GM23248 (cell line): ENCODE measurements at places on chromosomes 2 and 18.

- no peaks in the 10 kb centered on the region for H3K27me3 ChIP-seq
- peak overlapping the region; percentile 11; the same call in 1 of the 2 replicates for H3K4me3 ChIP-seq
- H3K27ac ChIP-seq: peak overlapping the region; percentile 86
- H3K36me3 ChIP-seq: no peaks in the 10 kb centered on the region
- peak; percentile 93 for DNase-seq
These were observed 47.5 kb downstream of the ZFP36L2 start for GRCh38 chr2:43178602-43179542.

GRCh38 chr2:153474876-153475435, 3.6 kb downstream of the RPRM start:
- H3K27me3 ChIP-seq: peaks cover 46% of the 10 kb centered on the region
- no peaks in the 10 kb centered on the region for H3K36me3 ChIP-seq
- DNase-seq: no peak
- H3K4me1 ChIP-seq: 0 out of 2 replicates have a peak, but pooled peaks cover 4% of the 10 kb centered on the region
- H3K4me3 ChIP-seq: no peak overlapping the region

GRCh38 chr18:31819106-31819924, 58.6 kb upstream of the SLC25A52 start:
- no peaks in the 10 kb centered on the region for H3K36me3 ChIP-seq
- H3K27me3 ChIP-seq: 0 out of 2 replicates have a peak, but pooled peaks cover 6% of the 10 kb centered on the region
- no peak overlapping the region for H3K4me3 ChIP-seq
- no peak overlapping the region for H3K27ac ChIP-seq
- DNase-seq: peak; percentile 69

DNA sequence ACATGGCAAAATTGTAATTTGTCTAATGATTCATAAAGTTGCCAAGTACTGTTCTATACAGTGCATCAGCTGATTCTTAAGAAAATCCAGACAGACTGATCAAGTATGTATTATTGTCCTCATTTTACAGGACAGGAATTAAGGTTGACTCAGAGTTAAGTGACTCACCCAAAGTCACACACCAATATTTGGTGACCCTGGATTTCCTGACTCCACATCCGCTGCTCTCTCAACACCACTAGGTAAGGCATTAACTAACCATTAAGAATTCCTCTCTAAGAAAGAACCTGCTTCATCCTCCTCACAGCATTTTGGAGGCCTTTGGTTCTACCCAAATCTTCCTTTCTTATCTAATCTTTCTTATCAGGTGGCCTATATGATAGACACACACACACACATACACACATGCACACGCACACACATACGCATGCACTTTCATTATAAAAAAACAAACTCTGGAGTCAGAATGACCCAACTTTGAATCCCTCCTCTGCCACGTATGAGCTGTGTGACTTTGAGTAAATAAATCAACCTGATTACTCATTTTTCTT, 150.8 kb downstream of the ANKRD44 start:
- peak; percentile 70 for DNase-seq
- no peak overlapping the region for H3K4me3 ChIP-seq
- no peaks in the 10 kb centered on the region for H3K27me3 ChIP-seq
- no peaks in the 10 kb centered on the region for H3K36me3 ChIP-seq

GRCh38 chr2:25749676-25750075, 76.3 kb upstream of the DTNB start:
- H3K27ac ChIP-seq: no peak overlapping the region
- no peak for DNase-seq
- no peak overlapping the region for H3K4me3 ChIP-seq
- H3K27me3 ChIP-seq: no peaks in the 10 kb centered on the region

- H3K4me1 ChIP-seq: peaks cover 37% of the 10 kb centered on the region
- no peak overlapping the region; the same call in 1 of the 2 replicates for H3K27ac ChIP-seq
- DNase-seq: no peak
- peaks cover 50% of the 10 kb centered on the region for H3K36me3 ChIP-seq
- H3K4me3 ChIP-seq: no peak overlapping the region
These were observed 8.3 kb downstream of the MAT2A start for GRCh38 chr2:85547089-85547858.

GRCh38 chr18:29594493-29594892, 1417.6 kb upstream of the CDH2 start:
- H3K27me3 ChIP-seq: no peaks in the 10 kb centered on the region
- H3K4me3 ChIP-seq: no peak overlapping the region
- DNase-seq: no peak
- no peak overlapping the region for H3K27ac ChIP-seq
- no peaks in the 10 kb centered on the region for H3K4me1 ChIP-seq

GRCh38 chr2:120606280-120606679, 129.4 kb upstream of the GLI2 start:
- H3K27ac ChIP-seq: no peak overlapping the region
- no peaks in the 10 kb centered on the region for H3K36me3 ChIP-seq
- no peak for DNase-seq
- H3K4me1 ChIP-seq: peaks cover 20% of the 10 kb centered on the region
- no peak overlapping the region for H3K4me3 ChIP-seq

DNA sequence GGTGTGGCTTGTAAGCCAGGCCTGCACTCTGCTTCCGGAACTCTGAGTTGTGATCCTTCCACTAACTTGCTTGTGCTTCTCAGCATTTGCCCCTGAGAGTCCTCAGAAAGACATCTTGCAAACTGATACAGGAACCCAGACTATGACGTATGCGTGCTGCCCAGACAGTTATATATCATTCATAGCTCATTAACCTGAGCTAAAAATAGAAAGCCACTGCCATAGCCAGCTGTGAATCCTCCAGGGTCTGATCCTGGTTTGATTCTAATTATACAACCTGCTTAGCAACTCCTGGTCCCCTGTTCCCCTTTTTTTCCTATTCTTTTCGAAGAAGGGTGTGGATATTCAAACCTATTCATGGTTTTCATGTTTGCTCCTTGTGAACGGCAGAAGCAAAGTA, 63.7 kb downstream of the MARCHF4 start:
- H3K4me3 ChIP-seq: no peak overlapping the region
- no peaks in the 10 kb centered on the region for H3K36me3 ChIP-seq
- no peak for DNase-seq
- peaks cover 3% of the 10 kb centered on the region for H3K4me1 ChIP-seq
- H3K27me3 ChIP-seq: no peaks in the 10 kb centered on the region

DNA sequence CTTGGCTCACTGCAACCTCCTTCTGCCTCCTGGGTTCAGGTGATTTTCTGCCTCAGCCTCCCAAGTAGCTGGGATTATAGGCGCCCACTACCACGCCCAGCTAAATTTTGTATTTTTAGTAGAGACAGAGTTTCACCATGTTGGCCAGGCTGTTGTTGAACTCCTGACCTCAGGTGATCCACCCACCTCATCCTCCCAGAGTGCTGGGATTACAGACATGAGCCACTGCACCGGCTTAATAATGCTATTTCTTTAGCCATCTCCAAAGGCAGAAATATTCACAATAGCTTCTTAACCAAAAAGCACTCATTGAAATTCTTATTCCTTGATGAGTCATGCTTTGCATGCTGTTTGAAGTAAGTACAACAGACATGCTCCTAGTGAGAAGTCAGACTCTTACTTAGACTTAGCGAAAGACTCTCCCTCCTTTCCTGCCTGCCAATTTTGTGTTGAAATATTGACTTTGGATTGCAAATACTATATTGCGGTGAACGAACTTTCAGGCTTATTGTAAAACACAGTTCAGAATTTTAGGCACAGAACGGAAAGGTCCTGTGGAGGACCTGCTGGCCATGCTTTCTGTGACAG, 4.4 kb downstream of the ACTR3 start:
- peak overlapping the region; percentile 97 for H3K4me3 ChIP-seq
- peaks cover 74% of the 10 kb centered on the region for H3K4me1 ChIP-seq
- no peaks in the 10 kb centered on the region for H3K27me3 ChIP-seq
- DNase-seq: peak; percentile 96

- H3K36me3 ChIP-seq: no peaks in the 10 kb centered on the region
- H3K27me3 ChIP-seq: no peaks in the 10 kb centered on the region
- peaks cover 21% of the 10 kb centered on the region for H3K4me1 ChIP-seq
- no peak overlapping the region for H3K4me3 ChIP-seq
These were observed 27.3 kb upstream of the NTSR2 start for GRCh38 chr2:11697103-11697871.

- no peak for DNase-seq
- H3K4me1 ChIP-seq: peaks cover 23% of the 10 kb centered on the region
- H3K27ac ChIP-seq: no peak overlapping the region
- H3K4me3 ChIP-seq: no peak overlapping the region
- H3K36me3 ChIP-seq: no peaks in the 10 kb centered on the region
These were observed 71.0 kb downstream of the STPG4 start for GRCh38 chr2:47083886-47084687.

DNA sequence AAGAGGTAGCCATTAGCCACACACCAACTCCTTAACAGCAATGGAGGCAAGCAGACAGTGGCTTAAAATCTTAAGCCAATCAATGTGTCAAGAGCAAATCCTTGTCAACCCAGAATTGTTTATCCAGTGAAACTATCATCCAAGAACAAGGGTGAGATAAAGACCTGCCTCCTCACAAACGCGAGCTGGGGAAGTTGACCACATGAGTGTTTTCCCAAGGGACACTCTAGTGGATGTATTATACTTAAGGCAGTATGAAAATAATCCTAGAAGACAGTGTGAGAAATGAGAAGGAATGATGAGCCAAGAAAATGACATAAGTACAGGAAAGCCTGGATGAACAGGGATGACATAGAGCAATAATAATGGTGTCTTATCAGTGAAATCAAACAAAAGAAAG, 209.6 kb downstream of the TWIST2 start:
- H3K27me3 ChIP-seq: no peaks in the 10 kb centered on the region
- H3K36me3 ChIP-seq: peaks cover 3% of the 10 kb centered on the region; the same call in 1 of the 2 replicates
- no peak overlapping the region for H3K4me3 ChIP-seq
- DNase-seq: no peak
- H3K27ac ChIP-seq: no peak overlapping the region
- H3K4me1 ChIP-seq: no peaks in the 10 kb centered on the region

GRCh38 chr2:184336688-184337087, 261.6 kb upstream of the ZNF804A start:
- H3K4me3 ChIP-seq: no peak overlapping the region
- DNase-seq: no peak
- H3K4me1 ChIP-seq: no peaks in the 10 kb centered on the region
- H3K27me3 ChIP-seq: no peaks in the 10 kb centered on the region

DNA sequence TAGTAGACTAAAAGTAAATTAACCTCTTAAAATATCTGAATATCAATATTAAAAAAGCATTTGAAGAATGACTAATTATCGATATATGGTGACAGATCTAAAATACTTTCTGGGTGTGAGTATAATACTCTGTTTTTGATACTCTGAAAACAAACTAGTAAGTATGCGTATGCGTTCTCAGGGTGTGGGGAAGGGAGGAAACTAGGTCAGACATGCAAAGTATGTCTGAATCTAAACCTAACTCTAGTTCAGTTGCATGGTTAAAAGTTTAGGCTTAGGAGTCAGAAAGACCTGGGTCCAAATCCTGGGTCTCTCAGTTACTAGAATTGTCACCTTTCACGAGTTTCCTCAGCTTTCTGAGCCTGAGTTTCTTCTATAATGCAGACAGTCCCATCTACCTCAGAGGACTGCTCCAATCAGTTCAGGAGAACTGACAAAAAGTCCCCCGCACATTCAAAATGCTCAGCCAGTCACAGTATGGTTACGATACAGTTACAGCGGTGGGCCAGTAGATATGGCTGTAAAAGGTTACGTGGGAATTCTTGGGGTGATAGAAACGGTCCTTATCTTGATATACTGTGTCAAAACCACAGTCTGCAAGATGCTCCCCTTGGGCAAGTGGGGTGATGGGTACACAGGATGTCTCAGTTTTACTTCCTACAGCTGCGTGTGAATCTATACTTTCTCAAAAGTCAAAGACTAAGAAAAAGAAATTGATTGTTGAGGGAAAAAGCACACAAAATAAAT, 29.2 kb downstream of the UNC50 start:
- no peaks in the 10 kb centered on the region for H3K36me3 ChIP-seq
- H3K4me1 ChIP-seq: no peaks in the 10 kb centered on the region
- no peak overlapping the region for H3K27ac ChIP-seq
- no peak for DNase-seq
- H3K27me3 ChIP-seq: peaks cover 4% of the 10 kb centered on the region; the same call in 1 of the 2 replicates

GRCh38 chr2:66433945-66434678, 813 bp upstream of the MEIS1 start:
- peak; percentile 86 for DNase-seq
- no peaks in the 10 kb centered on the region for H3K27me3 ChIP-seq
- H3K36me3 ChIP-seq: no peaks in the 10 kb centered on the region

GRCh38 chr2:149098701-149099100, 60.2 kb downstream of the LYPD6B start:
- DNase-seq: peak; percentile 54
- H3K4me3 ChIP-seq: no peak overlapping the region
- H3K4me1 ChIP-seq: peaks cover 42% of the 10 kb centered on the region
- no peaks in the 10 kb centered on the region for H3K36me3 ChIP-seq
- no peaks in the 10 kb centered on the region for H3K27me3 ChIP-seq

DNA sequence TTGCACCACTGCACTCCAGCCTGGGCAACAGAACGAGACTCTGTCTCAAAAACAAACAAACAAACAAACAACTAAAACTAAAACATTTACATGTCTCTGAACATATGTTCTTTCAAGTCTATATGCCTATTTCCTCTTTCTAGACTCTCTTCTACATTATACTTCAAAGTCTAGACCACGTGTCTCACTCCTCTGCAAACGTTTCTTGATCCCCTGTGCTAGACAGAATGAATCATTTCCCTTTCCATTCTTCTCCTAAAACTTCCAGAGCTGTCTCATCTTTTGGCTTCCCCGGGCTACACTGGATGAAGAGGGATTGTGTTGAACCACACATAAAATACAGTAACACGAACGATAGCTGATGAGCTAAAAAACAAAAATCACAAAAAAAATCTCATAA, 67.1 kb downstream of the BAZ2B start:
- H3K36me3 ChIP-seq: no peaks in the 10 kb centered on the region
- H3K4me1 ChIP-seq: peaks cover 8% of the 10 kb centered on the region; the same call in 1 of the 2 replicates
- DNase-seq: peak; percentile 5
- no peak overlapping the region for H3K4me3 ChIP-seq
- no peaks in the 10 kb centered on the region for H3K27me3 ChIP-seq

DNA sequence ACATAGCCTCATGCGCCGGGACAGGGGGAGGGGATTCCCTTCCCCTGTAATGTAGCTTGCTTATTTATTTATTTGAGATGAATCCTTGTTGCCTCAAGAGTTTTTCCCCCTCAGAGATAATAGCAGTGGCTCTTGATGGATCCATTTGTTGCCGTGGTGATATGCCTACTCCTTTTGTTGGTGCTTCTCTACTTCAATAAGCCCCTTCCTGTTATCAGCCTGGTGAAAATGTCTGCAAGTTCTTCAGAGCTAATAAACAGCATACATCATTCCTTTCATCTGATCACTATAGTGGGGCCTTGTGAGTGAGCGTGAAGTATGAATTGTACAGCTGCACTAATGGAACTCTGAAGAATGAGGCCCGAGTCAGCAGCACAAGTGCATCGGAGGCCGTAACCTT, 19.4 kb downstream of the FZD5 start:
- no peak for DNase-seq
- no peak overlapping the region for H3K4me3 ChIP-seq
- no peak overlapping the region for H3K27ac ChIP-seq

GRCh38 chr2:226652983-226653765, 146.4 kb downstream of the IRS1 start:
- H3K27ac ChIP-seq: peak overlapping the region; percentile 78
- peaks cover 41% of the 10 kb centered on the region for H3K4me1 ChIP-seq

DNA sequence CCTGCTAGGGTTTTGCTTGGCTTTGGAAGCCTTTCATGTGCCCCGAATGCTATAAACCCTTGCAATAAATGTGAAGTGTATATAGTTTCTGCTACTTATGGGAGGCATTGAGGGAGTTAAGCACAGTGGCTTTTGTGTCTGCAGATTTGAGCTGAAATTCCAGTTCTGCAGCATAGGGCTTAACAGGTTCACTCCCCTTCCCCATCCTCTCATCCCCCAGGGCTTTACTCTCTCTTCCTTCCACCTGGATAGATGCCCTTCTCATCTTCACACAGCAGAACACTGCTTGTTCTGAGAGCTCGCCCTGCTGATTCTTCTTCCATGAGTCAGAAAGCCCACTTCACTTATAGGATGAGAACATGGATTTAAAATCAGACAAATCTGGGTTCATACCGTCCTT, 37.2 kb downstream of the SOX11 start:
- H3K36me3 ChIP-seq: no peaks in the 10 kb centered on the region
- H3K4me3 ChIP-seq: no peak overlapping the region
- H3K4me1 ChIP-seq: no peaks in the 10 kb centered on the region
- DNase-seq: no peak
